ENCODE measurements at places on chromosomes 1 and 21. TPM values are rescaled to one million over a fixed set of nuclear protein-coding genes. Genes with fewer than 3 reads are reported as not detected.

The TRAF3IP3 gene
- 0.27 TPM for total RNA-seq

The RXFP4 gene
- total RNA-seq: not detected

The CELA3B gene
- not detected for total RNA-seq

The TPTE gene
- total RNA-seq: not detected

The LENEP gene
- total RNA-seq: 1.5 TPM

The TSPAN1 gene
- 1.00 TPM for total RNA-seq

The LMX1A gene
- total RNA-seq: 13.3 TPM

The TRNP1 gene
- total RNA-seq: 8.1 TPM

The ARHGEF16 gene
- 0.45 TPM for total RNA-seq

The HOOK1 gene
- 17.2 TPM for total RNA-seq

The RIPK4 gene
- total RNA-seq: 0.18 TPM

The GBP4 gene
- total RNA-seq: 0.91 TPM

The CFAP126 gene
- 1.4 TPM for total RNA-seq

The LCE2B gene
- not detected for total RNA-seq

Measured in cerebellum (tissue), 4 donors.